ENCODE measurements at places on chromosomes 6 and 20.

GRCh38 chr6:21823371-21823770, 229.8 kb downstream of the SOX4 start:
- no peak for DNase-seq

GRCh38 chr6:124963416-124963785, 1.2 kb downstream of the RNF217 start:
- no peak for DNase-seq

GRCh38 chr6:13553646-13554045, 20.8 kb upstream of the SIRT5 start:
- no peak for DNase-seq

DNA sequence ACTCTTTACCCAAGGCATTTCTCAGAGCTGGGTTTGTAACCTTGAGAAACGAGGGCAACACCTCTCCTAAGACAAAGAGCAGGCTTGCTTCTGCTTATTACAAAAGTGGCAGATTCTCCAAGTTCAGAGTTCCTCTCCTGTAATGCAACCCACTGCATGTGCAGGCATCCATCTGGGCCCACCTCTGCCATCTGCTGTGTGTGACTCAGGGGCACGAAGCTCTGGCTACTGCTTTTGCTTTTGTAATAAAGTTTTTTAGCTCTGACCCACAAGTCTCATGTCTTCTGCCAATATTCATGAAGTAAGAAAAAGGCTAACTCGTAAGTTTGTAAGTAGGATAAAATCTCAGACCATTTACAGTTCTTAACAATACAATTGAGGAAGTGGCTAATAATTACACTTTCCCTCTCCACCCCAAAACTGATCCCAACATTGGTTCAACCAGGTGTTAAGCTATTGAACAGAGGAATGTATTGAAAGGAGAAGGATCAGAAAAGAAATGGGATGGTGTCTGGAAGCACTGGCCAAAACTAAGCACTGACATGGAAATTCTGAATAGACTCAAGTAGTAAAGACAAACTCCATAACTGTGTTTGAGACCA, 51.7 kb upstream of the SMLR1 start:
- no peak for DNase-seq

GRCh38 chr20:13280609-13281324, 59.7 kb downstream of the ISM1 start:
- DNase-seq, result no peak

GRCh38 chr6:136990242-136990578, 54.6 kb downstream of the IL20RA start:
- no peak for DNase-seq

DNA sequence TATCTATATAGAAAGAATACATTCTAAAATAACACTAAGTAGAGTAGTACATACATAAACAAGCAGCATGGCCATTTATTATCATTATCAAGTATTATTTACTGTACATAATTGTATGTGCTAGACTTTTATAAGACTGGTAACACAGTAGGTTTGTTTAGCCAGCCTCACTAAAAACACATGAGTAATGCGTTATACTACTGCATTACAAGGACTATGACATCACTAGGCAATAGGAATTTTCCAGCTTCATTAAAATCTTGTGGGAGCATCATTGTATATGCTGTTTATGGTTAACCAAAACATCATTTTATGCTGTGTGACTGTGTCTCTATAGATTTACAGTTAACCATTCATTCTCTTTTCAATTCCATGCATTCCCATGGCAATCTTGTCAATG, 131.7 kb upstream of the HDGFL1 start:
- DNase-seq, result no peak

DNA sequence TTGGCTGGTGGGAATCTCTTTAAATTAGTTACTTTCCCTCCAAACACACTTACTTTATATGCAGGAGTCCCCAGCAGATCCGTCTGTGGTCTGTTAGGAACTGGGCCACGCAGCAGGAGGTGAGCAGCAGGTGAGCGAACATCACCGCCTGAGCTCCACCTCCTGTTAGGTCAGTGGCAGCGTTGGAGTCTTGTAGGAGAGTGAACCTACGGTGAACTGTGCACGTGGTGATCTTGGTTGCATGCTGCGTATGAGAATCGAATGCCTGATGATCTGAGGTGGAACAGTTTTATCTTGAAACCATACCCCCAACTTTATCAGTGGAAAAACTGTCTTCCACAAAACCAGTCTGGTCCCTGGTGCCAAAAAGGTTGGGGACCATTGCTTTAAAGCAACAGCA, 5.0 kb downstream of the SERPINB6 start:
- no peak for DNase-seq

GRCh38 chr20:61149636-61150035, 102.4 kb upstream of the CDH4 start:
- no peak for DNase-seq

- DNase-seq, result no peak
Measured at GRCh38 chr6:8441452-8441851, 6.1 kb upstream of the SLC35B3 start.

DNA sequence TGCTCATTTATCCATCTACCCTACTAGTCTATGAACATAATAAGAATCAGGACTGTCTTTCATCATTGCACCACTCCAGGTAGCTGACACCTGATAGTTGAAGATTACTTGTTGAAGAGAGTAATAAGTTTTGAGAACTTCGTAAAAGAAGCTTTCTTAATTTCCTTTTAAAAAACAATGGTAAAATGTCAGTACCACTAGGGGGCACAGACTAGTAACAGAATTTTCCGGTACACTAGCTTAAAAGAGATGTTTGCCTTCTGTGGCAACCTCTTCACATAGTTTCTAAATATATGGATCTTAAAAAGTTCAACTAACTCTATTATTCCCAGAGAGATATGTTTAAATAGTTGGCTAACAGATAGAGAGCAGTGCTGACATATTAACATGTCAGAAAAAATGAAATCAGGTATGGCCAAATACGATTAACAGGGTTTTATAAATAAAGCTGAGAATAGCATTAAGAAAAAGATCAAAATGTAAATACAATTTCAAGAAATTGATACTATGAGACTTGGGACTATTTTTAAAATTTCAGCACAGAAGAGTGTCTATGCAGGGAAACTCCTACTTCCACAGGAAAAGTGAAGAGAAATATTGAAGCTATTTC, 5.4 kb upstream of the KCNQ5 start:
- peak; percentile 3 for DNase-seq

- DNase-seq, result no peak
Measured at GRCh38 chr6:109484122-109484521, 1.1 kb upstream of the ZBTB24 start.

DNA sequence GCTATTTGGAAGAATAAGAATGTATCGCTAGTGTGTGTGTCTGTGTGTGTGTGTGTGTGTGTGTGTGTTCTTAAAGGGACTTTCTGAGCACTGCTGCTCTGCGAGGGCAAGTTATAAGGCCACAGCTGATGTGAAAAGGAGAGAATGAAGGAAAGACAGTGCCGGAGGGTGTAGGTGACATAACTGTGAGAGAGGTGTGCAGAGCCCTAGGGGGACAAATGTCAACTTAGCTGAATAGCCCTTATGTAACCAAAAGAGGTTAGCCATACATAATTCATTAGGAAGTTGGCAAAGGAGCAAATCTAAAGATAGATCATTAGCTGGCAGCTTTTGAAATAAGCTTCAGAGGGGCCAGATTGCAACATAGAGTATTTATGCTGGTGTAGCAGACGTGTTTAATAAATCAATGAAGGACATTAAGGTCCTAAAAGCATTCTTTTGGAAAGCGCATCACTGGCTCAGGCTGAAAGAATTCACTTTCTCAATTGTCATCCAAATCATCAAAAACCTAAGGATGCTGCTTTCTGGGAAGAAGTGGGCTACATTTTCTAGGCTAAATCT, 81.0 kb downstream of the NDUFAF5 start:
- DNase-seq, result no peak

DNA sequence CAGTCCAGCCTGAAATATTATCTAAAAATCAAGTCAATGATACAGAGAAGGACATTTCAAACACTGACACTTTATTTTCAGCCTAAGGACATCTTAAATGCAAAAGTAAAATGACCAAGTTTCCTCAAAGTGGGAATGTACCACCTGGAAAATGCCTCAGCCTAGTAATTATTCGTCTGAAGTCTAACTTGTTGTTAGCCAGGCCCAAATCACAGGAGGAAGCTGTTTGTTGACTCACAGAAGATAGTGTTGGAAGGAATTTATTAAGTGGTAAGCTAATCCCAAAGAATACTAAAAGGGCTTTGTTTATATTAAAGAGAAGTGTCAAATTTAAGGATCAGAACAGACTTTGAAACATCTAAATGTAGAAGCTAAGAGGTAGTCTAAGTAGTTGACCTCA, 2.5 kb downstream of the PDE7B start:
- no peak for DNase-seq

- no peak for DNase-seq
Measured at GRCh38 chr20:59273739-59274357, 26.6 kb upstream of the EDN3 start.

GRCh38 chr20:5657190-5657875, 92.9 kb upstream of the SHLD1 start:
- DNase-seq, result no peak

DNA sequence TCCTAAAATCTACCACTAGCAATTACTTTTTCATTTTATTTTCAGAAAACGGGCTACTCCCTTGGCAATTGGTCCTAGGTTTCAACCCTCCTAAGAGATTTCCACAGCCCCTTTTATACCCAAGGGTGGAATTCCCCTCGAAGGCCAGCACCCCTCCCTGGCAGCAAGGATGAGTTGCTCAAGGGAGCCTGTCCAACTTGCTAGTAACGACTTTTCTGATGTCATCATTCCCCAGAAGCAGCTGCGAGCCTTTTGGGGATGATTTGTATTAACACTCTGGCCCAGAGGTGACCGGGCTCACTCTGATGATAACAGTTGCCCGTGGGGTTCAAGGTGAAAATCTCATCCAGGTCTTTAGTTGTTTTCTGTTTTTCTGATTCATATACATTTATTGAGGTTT, 30.7 kb upstream of the NAA20 start:
- DNase-seq, result no peak

- DNase-seq, result no peak
Measured at GRCh38 chr6:10991115-10991514, 53.0 kb downstream of the ELOVL2 start.

DNA sequence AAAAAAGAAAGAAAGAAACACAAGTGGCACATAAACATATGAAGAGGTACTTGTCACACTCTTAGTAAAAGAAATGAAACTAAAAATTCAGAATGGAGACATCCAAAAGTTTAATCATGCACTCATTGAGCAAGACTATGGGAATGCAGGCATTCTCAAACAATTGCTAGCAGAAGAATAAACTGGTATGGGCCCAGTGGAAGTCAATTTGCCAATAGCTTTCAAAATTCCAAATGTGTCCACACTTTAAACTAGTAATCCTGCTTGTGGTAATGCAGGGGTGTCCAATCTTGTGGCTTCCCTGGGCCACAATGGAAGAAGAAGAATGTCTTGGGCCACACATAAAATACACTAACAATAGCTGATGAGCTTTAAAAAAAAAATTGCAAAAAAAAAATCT, 97.4 kb downstream of the EPB41L2 start:
- DNase-seq, result no peak

GRCh38 chr6:104477569-104477968, 382.1 kb downstream of the HACE1 start:
- DNase-seq, result no peak

- no peak for DNase-seq
Measured at GRCh38 chr6:22880686-22881433, 311.5 kb downstream of the HDGFL1 start.

GRCh38 chr6:37007340-37008043, 2.0 kb downstream of the FGD2 start:
- DNase-seq, result no peak

- DNase-seq, result no peak
Measured at GRCh38 chr6:6717953-6718352, 129.4 kb downstream of the LY86 start.

DNA sequence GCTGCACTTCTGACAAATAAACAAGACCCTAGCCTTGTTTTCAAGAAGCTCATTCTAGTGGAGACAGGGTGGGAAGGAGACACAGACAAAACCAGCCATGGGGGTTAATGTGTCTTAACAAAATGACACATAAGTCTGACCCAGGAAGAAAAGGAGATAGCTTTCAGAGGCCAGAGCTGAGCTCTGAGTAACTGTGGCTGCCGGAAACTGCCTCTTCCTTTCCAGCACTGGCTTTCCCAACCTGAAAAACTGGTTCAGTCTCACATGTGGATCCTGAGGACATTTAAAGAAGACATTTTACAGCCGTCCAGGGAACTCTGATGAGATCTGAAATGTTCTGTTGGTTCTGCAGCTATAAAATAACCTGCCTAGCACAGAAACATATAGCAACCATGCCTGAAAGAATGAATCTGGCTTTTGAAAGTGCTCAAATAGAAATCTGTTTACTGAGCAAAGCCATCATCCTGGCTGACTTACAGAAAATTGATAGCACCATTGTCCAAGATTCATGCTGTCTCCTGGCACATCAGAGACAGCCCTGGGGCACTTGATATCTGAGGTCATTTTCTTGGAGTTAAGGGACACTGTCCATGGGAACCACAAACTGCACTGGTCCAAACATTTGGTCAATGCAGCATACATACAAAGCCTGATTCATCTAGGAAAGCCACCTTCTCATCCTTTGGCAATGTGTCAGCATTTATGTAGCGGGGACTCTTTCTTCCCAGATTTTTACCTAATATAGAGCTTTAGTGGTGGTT, 83.2 kb upstream of the PAX1 start:
- peak; percentile 28 for DNase-seq

- DNase-seq, result no peak
Measured at GRCh38 chr20:21251278-21251677, 51.9 kb upstream of the XRN2 start.

- DNase-seq, result no peak
Measured at GRCh38 chr6:97123112-97123511, 159.9 kb downstream of the MMS22L start.

- no peak for DNase-seq
Measured at GRCh38 chr20:22984606-22985005, 50.5 kb upstream of the SSTR4 start.

GRCh38 chr20:48957533-48957932, 36.0 kb downstream of the ARFGEF2 start:
- no peak for DNase-seq

- DNase-seq, result no peak
Measured at GRCh38 chr6:163387317-163387716, 27.2 kb upstream of the QKI start.

DNA sequence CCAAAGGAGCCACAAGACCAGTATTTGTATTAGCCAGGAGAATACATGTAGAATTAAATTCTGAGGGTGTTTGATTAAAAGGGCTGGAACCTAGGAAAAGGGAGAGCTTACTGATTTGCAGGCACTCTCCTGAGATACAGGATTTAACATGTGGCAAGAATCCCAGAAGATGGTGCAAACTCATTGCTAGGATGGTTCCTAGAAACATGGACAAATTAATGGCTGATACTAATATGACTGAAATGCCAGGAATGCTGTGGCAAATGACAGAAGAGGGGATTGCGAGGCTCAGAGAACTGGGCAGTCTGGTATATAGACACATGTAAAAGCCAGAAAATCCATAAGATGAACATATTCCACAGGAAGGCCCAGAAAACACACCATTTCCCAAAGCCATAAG, 118.1 kb downstream of the RWDD2A start:
- DNase-seq, result no peak

GRCh38 chr20:35040646-35041045, 52.0 kb downstream of the TRPC4AP start:
- no peak for DNase-seq

Measured in NCI-H526 treated with DMSO at 0.1 percent for 48 hours (cell line).